ENCODE measurements at places on chromosomes 1 and 21.

- no peak for DNase-seq
Observed at GRCh38 chr1:151158751-151159251, 2.4 kb downstream of the TNFAIP8L2 start.

DNA sequence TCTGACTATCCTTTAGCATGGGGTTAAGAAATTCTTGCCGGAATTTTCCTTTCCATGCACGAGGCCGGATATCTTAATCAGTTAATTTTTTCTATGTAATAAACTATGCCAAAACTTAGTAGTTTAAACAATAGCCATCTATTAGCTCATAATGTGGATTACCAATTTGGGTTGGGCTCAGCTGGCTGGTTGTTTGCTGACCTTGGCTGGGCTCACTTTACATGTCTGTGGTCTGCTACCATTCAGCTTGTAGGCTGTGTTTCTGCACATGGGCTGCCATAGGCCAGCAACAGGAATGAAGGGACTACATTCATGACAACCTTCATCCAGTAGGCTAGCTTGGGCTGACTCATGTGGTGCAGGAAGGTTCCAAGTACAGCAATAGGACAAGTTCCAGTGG, 56.0 kb upstream of the NTPCR start:
- DNase-seq = no peak

DNA sequence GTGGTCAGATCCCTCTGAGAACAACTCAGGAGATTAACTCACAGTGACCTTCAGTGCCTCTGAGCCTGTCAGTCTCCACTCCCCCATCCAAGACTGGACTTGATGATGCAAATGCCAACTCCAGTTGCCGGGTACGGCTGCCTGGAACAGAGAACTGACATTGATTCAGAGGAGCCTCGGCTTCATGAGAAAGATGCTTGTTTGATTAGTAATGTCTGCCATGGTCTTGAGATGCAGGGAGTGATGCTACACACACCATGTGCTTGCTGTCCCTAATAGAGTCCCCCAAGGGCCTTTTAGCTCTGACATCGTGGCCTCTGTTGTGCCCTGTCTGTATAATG, 51.8 kb upstream of the LRP8 start:
- no peak for DNase-seq

DNA sequence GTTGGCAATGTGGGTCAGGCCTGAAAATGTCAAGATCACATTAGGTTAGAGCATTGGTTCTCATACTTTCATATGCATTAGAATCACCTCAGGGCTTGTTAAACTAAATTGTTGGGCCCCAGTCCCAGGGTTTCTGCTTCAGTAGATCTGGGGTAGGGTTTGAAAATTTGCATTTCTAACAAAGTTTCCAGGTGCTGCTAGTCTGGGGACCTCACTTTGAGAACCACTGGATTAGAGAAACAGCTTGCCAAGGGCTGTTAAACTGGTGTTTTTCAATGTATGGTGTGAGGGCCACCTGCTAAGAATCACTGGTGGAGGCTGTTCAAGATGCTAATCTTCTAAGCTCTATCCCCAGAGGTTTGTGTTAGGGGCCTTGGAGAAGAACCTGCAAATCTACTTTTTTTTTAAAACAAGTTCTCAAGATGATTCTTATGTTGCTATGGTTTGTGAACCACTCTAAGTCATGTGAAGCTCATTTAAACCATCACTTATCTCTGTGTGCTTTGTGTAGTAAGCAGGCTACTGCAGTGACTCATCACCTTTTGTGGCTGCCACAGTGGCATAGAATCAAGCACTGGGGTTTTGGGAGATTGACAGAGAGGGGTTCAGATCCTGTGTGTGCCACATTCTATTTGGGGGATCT, 152.2 kb downstream of the S1PR1 start:
- no peak for DNase-seq

GRCh38 chr1:96220651-96221050, 500.9 kb upstream of the PTBP2 start:
- no peak for DNase-seq

DNA sequence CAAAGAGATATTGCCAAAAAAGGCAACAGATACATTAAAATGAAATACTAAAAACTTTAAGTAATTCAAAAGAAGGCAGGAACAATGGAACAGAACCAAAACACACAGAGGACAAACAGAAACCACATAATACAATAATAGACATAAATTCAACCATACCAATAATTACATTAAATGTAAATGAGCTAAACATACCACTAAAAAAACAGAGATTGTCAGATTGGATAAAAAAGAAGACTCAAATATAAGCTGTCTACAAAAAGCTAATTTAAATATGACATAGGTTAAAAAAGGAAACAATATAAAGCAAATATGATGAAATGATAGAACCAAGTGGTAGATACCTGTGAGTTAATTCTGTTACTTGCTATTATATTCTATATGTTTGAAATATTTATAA, 44.1 kb upstream of the ATP5PO start:
- DNase-seq = no peak

DNA sequence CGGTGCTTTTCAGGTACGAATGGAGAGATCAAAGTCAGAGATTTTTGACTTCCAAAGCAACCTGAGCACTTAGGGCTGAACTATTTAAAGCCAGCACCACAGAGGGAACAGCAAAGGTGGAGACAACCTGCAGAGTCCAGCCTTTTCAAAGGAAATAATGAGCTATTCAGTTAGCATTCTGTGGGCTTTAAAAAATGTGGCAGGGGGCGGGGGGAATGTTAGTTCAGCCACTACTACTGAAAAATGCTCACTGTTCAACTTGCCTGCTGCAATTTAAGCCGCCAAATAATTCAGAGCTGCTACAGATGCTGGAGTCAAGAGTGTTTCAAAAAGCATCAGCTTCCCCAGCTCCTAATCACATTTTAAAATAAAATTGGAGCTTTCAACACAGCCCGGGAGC, 473.3 kb upstream of the PLXNA2 start:
- DNase-seq = no peak

GRCh38 chr1:204359474-204360255, at the start of gene PLEKHA6:
TSS of gene PLEKHA6 (minus strand) at chr1:204359929. CDS start at chr1:204273727, 86,202 bp downstream.
- DNase-seq = peak; percentile 47

GRCh38 chr21:32559006-32559610, 26.2 kb downstream of the TCP10L start:
- DNase-seq = no peak

DNA sequence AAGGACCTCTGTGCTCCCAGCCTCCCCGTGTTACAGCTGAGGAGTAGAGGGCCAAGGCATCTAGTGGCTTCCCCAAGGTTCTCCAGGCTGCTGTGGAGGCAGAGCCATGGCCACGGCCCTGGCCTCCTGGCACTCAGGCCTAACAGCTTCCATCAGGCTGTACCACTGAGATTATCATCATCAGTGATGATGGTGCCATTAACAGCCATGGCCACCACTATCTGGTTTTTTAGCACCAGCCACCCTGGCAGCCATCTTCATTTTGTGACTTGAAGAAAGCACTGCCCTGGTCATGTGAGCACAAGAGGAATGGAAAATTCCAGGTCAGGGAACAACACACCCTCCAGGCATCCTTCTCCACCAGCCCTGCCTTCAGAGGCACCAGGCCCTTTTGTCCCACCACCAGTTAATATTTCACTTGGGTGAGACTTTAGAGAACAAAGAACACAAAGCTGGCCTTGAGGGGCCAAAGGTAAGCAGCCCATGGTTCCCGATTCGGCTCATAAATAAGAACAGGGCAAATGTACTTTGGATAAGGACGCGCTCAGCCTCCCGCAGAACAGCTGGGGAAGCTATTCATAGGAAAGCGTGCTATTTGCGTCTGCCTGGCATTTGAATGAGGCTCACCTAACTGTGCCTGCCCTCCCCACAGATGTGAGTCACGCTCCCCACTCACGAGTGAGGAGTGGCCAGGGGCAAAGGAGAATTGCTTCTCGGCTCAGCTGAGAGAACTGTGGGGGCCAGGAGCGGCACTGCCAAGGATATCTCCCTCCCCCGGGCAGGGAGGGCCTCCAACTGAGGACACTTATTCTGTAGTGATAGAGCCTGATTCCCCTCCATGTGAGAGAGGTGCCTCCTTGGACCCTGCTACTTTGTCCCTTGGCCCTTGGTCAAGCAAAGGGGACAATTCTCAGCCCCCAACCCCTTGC, 95.6 kb downstream of the CD58 start:
- no peak for DNase-seq

GRCh38 chr1:223228931-223229528, 86.0 kb upstream of the TLR5 start:
- DNase-seq = no peak

- peak; percentile 78 for DNase-seq
Observed at GRCh38 chr21:38619992-38620479, 121.8 kb upstream of the ERG start.

DNA sequence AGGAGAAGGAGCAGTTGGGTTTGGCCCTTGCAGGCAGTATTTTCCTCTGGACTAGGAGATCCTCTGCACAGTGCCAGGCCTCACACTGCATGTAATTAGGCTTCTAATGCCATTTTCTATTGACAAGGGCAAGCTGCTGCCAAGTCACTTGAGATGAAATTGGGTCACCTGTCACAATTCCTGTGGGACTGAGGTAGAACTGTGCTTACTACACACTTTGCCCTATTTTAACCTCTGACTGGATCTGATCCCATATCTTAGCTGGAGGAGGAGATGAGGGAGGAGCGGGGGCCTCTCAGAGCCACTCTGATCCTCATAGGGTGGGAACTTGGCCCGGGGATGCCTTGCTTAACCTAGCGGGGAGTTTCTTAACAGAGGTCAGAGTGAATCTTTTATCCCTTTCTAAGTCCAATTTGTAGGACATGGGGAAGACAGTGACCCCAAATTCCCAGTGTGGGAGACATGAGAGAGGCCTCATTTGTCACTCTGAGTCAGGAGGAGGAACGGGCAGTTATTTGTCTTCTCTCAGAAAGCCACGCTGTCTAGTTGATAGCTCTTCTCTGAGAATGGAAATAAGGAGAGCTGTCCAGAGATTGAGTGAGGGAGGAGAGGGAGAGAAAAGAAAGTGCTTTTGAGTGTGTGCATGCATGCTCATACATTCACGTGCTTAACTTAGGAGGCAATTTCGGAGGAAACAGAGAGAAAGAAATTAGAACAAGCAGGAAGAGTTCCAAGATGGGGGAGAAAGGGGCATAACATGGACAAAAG, 121.3 kb downstream of the CACNA1E start:
- DNase-seq = no peak
